ENCODE measurements at places on chromosomes 1 and 21.

GRCh38 chr1:154843636-154844296, 26.3 kb downstream of the KCNN3 start:
- no peak for DNase-seq

- no peak for DNase-seq
Measured at GRCh38 chr1:10429868-10430215, 391 bp upstream of the CENPS start.

DNA sequence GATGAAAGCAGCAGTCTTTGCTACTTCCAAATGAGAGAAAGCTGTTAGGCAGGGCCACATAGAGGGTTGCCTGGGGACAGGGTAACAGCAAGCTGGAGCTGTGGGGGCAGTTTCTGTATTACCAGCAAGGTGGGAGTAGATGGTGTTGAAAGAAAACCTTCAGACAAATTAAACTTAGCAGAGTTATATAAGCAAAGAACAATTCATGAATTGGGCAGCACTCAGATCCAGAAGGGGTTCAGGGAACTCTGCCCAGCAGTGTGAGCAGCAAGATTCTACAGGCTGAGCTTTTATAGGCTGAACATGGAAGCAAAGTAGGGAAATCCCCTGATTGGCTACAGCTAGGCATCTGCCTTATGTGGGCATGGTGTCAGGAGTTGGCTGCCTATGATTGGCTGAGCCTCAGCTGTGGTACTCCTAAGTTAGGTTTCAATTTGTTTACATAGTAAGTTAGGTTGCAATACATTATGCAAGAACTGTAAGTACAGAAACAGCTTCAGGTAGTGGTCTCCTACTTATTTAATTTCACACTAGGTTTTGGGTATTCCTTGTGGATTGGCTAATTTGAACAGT, 64.1 kb upstream of the TMPRSS2 start:
- DNase-seq: no peak

DNA sequence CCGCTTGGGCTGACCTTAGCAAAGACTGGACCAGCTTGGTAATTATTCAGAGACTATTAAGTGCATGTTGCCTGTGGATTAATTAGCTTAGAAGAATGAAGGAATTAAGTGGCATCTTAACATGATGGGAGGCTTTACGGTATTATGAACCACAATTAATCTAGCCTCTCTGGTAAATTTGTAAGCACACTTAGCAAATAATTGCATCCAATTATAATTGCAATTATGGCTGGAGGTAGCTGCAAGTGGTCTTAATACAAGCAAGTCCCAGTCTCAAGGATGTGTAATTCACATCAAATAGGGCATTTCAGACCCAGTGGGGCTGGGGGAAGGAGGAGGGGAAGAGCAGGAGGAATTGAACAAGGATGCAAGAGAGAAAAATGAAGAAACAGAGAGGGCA, 151.6 kb downstream of the CNIH3 start:
- DNase-seq: no peak

- no peak for DNase-seq
Measured at GRCh38 chr21:15604413-15604812, 125.4 kb upstream of the USP25 start.

Measured in CD4-positive, CD25-positive, alpha-beta regulatory T cell (primary cell).